Activated CD4-positive, alpha-beta T cell treated with anti-CD3 and anti-CD28 coated beads, Interleukin-2, amount 10 ng/mL, durations not matched to agents 7 days and 5 days (primary cell): ENCODE measurements at places on chromosomes 6 and 20.
A peak's percentile ranks its signal among the peaks of the same experiment; 100 is the strongest.

- H3K4me3 ChIP-seq = no peak overlapping the region
- H3K27me3 ChIP-seq = peaks cover 15% of the 10 kb centered on the region
- H3K27ac ChIP-seq = no peak overlapping the region
- H3K4me1 ChIP-seq = peaks cover 2% of the 10 kb centered on the region
- DNase-seq = no peak
Observed at GRCh38 chr6:148677594-148678476, 69.0 kb upstream of the UST start.

DNA sequence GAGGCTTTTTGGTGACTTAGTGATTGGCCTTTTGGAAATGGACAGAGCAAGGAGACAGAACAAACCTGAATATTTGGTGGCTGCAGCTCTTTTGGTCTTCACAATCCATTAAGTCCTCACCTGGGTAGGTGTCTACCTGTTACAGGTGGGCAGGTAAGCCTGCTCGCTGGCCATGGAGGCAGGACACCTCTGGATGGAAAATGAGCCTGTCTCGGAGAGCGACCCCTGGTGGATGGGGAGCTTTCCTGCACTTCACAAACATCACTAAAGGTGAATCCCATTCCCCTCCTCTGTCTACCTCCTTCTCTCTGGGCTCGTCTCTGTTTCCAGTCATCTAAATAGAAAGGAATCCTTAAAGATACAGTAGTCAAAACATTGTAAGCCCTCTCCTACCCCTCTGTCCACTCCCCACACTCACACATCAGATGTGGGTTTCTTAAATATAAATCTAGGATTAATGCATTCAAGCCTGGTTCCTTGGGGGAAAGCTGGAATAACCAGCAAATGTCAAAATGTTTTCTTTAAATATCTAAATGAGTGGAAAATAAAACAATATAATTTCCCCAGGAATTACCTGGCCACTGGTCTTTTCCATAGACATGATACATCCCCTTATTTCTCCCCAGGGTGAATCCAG, 304.9 kb downstream of the CDH26 start:
- no peaks in the 10 kb centered on the region for H3K27me3 ChIP-seq
- DNase-seq = peak; percentile 58
- H3K36me3 ChIP-seq = no peaks in the 10 kb centered on the region
- peaks cover 19% of the 10 kb centered on the region for H3K4me1 ChIP-seq
- H3K27ac ChIP-seq = no peak overlapping the region
- no peak overlapping the region for H3K4me3 ChIP-seq

GRCh38 chr6:166476061-166476591, 93.4 kb upstream of the MPC1 start:
- no peak overlapping the region for H3K4me3 ChIP-seq
- no peak overlapping the region for H3K27ac ChIP-seq
- no peak for DNase-seq
- no peaks in the 10 kb centered on the region for H3K27me3 ChIP-seq
- H3K36me3 ChIP-seq = no peaks in the 10 kb centered on the region
- H3K4me1 ChIP-seq = no peaks in the 10 kb centered on the region

DNA sequence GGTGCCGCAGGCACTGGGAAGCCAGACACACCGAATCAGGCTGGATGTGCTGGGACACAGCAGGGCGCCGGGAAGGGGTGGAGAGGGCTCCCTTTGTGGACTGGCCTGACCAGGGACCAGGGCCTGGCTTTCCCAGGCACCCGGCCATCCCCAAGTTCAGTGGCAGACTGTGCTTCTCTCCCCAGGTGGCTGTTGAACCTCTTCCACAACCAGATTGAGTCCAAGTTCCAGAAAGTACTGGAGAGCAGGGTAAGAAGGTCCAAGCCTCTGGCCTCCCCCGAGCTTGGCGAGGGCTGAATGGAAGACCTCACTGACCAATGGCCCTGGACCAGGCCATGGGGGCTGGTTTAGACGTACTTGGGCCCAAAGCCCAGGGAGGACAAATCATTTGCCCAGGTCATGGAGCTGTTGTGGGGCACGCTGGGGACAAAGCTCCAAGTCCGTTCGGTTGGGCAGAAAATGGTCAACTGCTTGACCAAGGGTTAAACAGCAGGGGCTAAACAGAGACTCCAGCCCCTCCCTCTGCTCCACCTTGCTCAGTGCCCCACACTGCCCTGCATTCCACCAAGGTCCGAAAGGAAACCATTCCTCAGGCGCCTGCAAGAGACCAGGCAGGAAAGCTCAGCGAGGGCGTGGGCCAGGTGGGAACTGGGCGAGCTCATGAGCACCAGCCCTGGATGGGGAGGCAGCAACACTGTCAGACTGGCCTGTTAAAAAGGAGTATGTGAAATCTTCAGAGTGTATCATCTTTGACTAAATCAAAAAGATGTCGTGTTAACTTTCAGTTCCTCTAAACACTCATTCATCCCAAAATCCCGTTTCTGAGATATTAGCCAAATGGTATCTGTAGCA, 9.1 kb downstream of the LBP start:
- peaks cover 7% of the 10 kb centered on the region for H3K4me1 ChIP-seq
- no peak overlapping the region for H3K27ac ChIP-seq
- no peaks in the 10 kb centered on the region for H3K36me3 ChIP-seq
- no peaks in the 10 kb centered on the region for H3K27me3 ChIP-seq
- no peak for DNase-seq
- no peak overlapping the region for H3K4me3 ChIP-seq

GRCh38 chr6:79608334-79609224, 22.6 kb upstream of the SH3BGRL2 start:
- H3K27ac ChIP-seq = no peak overlapping the region
- no peak for DNase-seq
- no peaks in the 10 kb centered on the region for H3K4me1 ChIP-seq
- peaks cover 2% of the 10 kb centered on the region for H3K27me3 ChIP-seq
- H3K4me3 ChIP-seq = no peak overlapping the region

- peaks cover 46% of the 10 kb centered on the region for H3K4me1 ChIP-seq
- peaks cover 88% of the 10 kb centered on the region for H3K27me3 ChIP-seq
- DNase-seq = no peak
- peak overlapping the region; percentile 70 for H3K27ac ChIP-seq
- peaks cover 6% of the 10 kb centered on the region for H3K36me3 ChIP-seq
- H3K4me3 ChIP-seq = peak overlapping the region; percentile 25
Observed at GRCh38 chr20:38725148-38725901, 1.0 kb downstream of the SLC32A1 start.

DNA sequence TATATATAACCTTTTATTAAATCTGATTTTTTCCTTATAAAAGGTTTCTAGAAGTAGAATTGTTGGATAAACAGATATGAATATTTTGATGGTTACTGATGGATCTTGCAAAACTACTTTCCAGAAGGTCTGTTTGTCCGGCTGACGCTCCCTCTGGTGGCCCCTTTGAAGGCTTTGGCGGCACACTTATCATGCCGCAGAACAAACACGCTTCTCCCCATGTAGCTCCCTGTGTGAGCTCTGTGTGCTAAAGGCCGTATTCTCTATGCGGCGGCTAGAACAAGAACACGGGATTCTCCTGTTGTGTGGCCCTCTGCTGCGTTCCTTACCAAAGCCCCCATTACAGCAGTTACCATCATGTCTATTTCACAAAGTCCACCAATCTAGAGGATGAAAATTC, 30.0 kb downstream of the PPP1R3G start:
- no peaks in the 10 kb centered on the region for H3K27me3 ChIP-seq
- no peaks in the 10 kb centered on the region for H3K36me3 ChIP-seq
- no peaks in the 10 kb centered on the region for H3K4me1 ChIP-seq
- H3K27ac ChIP-seq = no peak overlapping the region
- DNase-seq = no peak

GRCh38 chr6:131001111-131001736, 61.8 kb downstream of the EPB41L2 start:
- no peaks in the 10 kb centered on the region for H3K27me3 ChIP-seq
- DNase-seq = no peak
- H3K4me3 ChIP-seq = no peak overlapping the region
- no peaks in the 10 kb centered on the region for H3K4me1 ChIP-seq

DNA sequence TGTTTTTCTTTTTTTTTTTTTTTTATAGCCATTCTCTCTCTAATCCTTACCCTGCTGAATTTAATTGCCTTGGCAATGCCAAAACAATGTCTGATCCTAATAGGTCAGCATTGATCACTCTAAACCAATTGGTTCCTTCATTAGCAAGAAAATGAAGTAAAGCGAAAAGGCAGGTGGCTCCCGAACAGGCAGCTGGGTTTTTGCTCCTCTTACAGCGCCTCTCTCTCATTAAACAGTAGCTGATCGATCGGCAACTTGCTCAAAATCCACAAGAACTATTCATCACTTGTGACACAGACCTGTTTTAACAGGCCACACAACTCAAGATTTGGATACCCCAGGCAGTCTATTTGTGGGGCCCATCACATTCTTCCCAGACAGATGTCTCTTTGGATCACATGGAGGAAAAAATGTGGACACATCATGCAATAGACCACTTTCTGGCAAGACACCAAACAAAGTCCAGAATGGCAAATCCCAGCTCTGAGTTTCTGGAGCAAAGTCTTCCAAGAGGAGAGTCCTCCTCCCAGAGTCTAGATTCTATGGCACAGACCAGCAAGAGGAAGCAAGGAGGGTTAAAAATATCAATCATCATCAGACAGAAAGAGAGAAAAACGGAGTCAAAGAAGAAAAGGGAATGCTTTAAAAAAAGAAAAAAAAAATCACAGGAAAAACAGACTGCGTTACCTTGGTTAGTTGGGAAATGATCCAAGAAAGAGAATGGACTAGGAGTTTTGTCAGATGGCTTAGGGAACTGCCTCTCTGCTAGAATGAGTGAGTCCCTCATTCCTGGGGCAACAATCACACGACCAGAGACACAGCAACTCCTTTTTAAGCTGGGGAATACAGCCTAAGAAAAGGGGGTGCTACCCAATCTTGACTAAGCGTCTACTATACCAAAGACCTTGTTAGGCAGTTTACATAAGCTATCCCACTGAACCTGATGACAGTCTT, 247.8 kb downstream of the BTBD9 start:
- H3K4me1 ChIP-seq = no peaks in the 10 kb centered on the region
- H3K27me3 ChIP-seq = no peaks in the 10 kb centered on the region
- no peak overlapping the region for H3K4me3 ChIP-seq
- no peak overlapping the region for H3K27ac ChIP-seq
- H3K36me3 ChIP-seq = no peaks in the 10 kb centered on the region

DNA sequence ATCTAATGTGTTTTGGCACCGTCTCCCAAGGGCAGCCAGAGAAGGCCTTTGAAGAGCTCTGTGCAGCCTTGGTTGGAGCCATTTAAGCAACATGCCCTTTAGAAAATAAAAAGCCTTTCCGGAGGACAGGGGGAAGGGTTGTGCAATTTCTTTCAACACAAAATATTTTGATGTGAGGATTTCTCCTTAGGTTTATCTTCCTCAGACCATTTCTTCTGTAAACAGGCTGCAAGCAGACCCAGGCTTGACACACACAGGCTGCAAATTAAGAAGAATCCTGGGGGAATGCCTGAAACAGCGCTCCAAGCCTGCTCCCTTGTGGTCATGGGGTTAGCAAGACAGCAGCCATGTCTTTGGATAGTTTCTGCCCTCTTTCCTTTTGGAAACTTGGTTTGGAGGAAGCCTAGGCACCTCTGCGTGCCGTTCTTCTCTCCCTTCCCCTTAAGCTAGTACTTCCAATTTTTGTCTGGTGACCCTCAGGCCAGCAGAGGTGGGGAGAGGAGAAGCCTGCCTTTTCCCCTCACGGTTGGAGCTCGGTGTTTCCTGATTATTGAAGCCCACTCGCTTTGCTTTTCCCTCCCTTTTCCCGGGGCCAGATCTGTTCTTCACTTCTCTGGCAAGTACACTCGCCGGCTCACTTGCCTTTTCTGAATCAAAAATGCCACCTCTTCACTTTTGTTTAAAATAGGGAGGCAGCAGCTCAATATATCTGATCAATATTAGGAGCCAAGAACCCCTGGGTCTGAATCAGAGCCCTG, 39.6 kb upstream of the NOX3 start:
- no peak overlapping the region for H3K27ac ChIP-seq
- no peak overlapping the region for H3K4me3 ChIP-seq

GRCh38 chr20:54011346-54011745, 59.0 kb downstream of the BCAS1 start:
- no peak overlapping the region for H3K4me3 ChIP-seq
- no peaks in the 10 kb centered on the region for H3K36me3 ChIP-seq
- no peak for DNase-seq
- peaks cover 6% of the 10 kb centered on the region for H3K27me3 ChIP-seq

- no peak overlapping the region for H3K27ac ChIP-seq
- DNase-seq = no peak
- no peaks in the 10 kb centered on the region for H3K36me3 ChIP-seq
- H3K4me3 ChIP-seq = no peak overlapping the region
- no peaks in the 10 kb centered on the region for H3K27me3 ChIP-seq
Observed at GRCh38 chr6:44084231-44085014, 42.8 kb downstream of the MRPL14 start.

GRCh38 chr6:75065523-75065922, 140.3 kb downstream of the COL12A1 start:
- no peak for DNase-seq
- no peak overlapping the region for H3K27ac ChIP-seq
- no peak overlapping the region for H3K4me3 ChIP-seq
- no peaks in the 10 kb centered on the region for H3K4me1 ChIP-seq
- H3K36me3 ChIP-seq = no peaks in the 10 kb centered on the region

- H3K36me3 ChIP-seq = no peaks in the 10 kb centered on the region
- no peak overlapping the region for H3K27ac ChIP-seq
- no peak for DNase-seq
- no peaks in the 10 kb centered on the region for H3K27me3 ChIP-seq
Observed at GRCh38 chr6:134339216-134339615, 21.3 kb upstream of the SGK1 start.

DNA sequence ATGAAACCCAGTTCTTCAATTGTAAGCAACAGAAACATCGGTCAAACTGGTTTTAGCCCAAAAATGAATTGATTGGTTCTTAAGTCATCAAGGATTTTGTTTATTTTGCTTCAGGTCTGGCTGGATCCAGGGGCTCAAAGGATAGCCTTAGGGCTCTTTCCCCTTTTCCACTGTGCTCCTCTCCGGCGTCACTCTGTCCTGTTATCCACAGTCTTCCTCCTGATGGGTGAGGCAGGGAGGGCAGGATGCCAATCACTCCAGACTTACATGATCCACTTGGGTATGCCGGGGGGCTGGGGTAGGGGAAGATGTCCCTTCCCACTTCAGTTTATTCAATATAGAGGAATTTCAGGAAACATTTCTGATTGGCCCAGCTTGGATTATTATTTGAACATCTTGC, 40.0 kb downstream of the PLAGL2 start:
- H3K27me3 ChIP-seq = no peaks in the 10 kb centered on the region
- peaks cover 25% of the 10 kb centered on the region for H3K36me3 ChIP-seq
- no peaks in the 10 kb centered on the region for H3K4me1 ChIP-seq
- no peak overlapping the region for H3K4me3 ChIP-seq

DNA sequence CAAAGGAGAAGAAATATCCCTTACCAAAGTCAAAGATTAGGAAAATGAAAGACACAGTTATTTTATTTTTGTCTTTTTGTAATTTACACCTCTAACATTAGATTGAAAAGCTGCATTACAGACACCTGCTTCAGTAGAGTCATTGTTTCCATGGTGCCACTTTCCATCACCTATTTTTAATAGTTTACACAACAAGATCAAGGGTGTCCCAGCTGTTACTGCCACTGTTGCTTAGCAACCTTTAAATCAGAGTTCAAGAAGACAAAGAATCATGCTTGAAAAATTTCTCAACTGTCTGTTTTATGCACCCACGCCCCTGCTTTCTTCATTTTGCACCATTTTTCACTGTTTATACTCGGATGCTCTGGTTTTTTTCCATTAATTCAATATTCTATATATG, 668.2 kb upstream of the GJE1 start:
- no peak overlapping the region for H3K4me3 ChIP-seq
- no peak for DNase-seq
- no peaks in the 10 kb centered on the region for H3K27me3 ChIP-seq
- H3K36me3 ChIP-seq = no peaks in the 10 kb centered on the region
- H3K27ac ChIP-seq = no peak overlapping the region

GRCh38 chr6:144847916-144848315, 562.8 kb downstream of the UTRN start:
- no peak for DNase-seq
- no peak overlapping the region for H3K4me3 ChIP-seq
- no peak overlapping the region for H3K27ac ChIP-seq
- peaks cover 67% of the 10 kb centered on the region for H3K36me3 ChIP-seq
- no peaks in the 10 kb centered on the region for H3K4me1 ChIP-seq
